ENCODE measurements at places on chromosomes 6 and 20.

DNA sequence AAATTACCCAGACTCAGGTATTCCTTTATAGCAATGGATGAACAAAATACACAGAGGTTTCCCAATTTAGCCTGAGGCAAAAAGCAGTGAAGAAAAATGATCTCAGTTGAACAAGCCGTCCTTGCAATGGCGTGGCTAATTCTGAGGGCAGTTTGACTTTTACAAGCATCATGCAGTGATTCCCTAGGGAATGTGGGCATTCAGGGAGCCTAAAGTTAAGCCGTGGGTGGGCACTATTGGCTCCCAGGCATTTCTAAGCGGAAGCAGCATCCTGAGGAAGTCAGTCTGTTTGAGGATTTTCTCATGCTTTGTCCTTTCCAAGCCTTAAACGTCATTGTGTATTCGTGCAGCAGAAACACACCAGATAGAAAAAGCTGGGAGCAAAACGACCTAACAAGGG, 133.9 kb downstream of the MYLK4 start:
- no peak for DNase-seq

- DNase-seq, result no peak
Observed at GRCh38 chr6:75349262-75349984, 64.8 kb upstream of the TMEM30A start.

GRCh38 chr6:44514576-44515193, 127.2 kb downstream of the CDC5L start:
- DNase-seq, result no peak

DNA sequence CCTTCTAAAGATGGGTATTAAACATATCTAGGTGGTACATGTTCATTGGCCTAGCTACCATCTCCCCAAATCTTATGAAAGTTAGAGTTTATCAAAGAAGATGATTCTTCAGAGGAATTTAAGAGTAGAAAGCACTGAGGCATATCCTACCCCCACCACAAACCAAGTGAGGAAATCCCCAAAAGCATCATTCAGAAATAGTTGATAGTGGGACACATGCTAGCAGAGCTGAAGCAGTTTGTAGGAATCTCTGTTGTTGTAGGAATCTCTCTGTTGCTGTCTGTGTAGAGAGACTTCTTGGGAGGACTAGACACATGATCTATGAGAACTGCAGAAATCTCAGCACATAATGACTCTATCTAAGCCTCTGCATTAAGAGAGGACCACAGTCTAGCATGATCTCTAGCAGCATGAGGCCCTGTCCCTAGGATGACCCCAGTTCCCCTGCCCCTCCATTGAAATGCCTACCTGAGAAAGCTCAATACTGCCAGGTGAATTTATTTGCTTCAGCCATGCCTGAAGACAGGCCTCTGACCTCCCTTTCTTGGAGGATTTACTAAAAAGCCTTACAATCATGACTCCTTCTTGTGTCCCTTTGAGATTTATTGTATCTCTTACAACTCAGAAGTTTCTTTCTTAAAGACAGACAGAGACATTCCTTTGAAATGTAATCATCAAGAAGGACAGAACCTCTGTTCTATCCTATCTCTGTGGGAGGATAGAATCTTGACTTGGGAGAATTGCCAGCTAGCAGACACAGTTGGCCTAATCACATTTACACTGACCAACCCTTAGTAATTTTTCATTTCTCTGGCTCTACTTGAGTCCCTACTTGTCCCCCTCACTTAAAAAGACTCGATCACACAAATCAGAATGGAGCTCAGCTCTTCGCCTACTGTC, 582.4 kb downstream of the PHF3 start:
- DNase-seq, result no peak

GRCh38 chr6:52493669-52494068, 73.5 kb downstream of the EFHC1 start:
- no peak for DNase-seq

- no peak for DNase-seq
Observed at GRCh38 chr20:10837901-10838300, 164.1 kb upstream of the JAG1 start.

GRCh38 chr6:36598739-36599318, 4.7 kb downstream of the SRSF3 start:
- no peak for DNase-seq

DNA sequence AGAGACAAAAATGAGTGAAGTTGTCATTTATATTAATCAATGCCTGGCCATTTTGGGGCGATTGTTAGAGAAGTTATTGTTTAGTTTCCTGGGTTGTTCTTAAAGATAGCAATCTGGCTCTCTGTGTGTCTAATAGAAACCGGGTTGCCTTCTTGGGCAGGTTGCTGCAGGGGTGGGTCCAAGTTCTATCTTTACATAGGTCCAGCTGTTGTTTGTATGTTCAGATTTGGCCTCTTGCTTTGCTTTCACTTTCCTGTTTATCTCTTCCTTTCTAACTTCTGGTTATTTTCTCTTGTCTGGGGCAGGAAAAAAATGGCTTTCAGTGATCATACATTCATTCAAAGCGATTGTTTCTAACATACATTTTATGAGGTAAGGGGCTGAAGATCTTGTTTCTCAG, 128.4 kb upstream of the NOX3 start:
- no peak for DNase-seq

GRCh38 chr6:15682965-15683822, 20.4 kb upstream of the DTNBP1 start:
- DNase-seq, result no peak

GRCh38 chr6:82988930-82989351, 76.7 kb downstream of the UBE3D start:
- no peak for DNase-seq

GRCh38 chr20:63342561-63343459, 18.3 kb downstream of the CHRNA4 start:
- no peak for DNase-seq

- no peak for DNase-seq
Observed at GRCh38 chr20:41654292-41654691, 36.1 kb upstream of the CHD6 start.

GRCh38 chr6:161486361-161487216, 212.7 kb upstream of the AGPAT4 start:
- DNase-seq, result no peak

- no peak for DNase-seq
Observed at GRCh38 chr6:95658886-95659285, 81.6 kb downstream of the MANEA start.

GRCh38 chr6:21222656-21223055, 370.9 kb upstream of the SOX4 start:
- no peak for DNase-seq

GRCh38 chr20:24737212-24737850, 211.7 kb upstream of the CST7 start:
- DNase-seq, result no peak

- DNase-seq, result no peak
Observed at GRCh38 chr6:19432966-19433498, 404.1 kb upstream of the ID4 start.

DNA sequence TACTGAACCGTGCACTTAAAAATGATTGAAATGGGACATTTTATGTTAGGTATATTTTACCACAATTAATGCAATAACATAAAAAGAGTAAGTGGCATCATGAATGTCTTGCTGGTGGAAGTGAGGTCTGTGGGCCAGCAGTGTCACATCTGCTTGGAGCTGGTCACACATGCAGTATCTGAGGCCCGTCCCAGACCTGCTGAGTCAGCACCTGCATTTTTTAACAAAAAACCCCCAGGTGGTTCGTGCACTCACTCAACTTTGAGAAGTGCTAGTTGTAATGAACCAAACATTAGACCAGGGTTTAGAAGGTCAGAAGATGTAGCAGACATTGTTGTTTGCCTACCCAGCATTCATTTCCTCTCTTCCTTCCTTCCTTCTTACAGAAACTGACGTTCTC, 21.0 kb downstream of the BANF2 start:
- no peak for DNase-seq

GRCh38 chr6:132401618-132402285, 477 bp upstream of the MOXD1 start:
- DNase-seq, result no peak

DNA sequence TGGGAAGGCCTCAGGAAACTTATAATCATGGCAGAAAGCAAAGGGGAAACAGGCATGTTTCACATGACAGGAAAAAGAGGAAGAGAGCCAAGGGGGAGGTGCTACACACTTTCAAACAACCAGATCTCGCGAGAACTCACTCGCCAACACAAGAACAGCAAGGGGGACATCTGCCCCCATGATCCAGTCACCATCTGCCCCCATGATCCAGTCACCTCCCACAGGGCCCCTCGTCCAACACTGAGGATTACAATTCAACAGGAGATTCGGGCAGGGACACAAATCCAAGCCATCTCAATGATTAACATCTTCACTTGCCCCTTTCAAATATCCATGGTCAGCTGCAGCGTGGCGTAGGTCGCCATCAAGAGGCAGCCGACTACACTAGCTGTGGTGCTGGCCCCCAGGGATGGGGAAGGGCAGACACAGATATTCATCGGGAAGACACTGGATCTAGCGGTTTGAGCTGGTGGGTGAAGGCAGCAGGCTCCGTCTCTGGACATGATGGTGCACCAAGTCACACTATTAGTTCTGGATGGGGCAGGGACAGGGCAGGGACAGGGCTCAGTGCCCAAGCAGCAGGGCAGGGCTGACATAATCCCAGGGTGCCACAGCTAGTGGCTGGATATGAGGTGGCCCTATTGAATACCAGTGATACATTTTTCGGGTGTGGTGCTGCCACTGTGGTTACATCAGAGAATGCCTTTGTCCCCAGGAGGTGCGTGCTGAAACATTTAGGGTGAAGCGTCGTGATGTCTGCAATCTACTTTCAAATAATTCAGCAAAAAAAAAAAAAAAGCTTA, 31.6 kb downstream of the TUBB2B start:
- no peak for DNase-seq

DNA sequence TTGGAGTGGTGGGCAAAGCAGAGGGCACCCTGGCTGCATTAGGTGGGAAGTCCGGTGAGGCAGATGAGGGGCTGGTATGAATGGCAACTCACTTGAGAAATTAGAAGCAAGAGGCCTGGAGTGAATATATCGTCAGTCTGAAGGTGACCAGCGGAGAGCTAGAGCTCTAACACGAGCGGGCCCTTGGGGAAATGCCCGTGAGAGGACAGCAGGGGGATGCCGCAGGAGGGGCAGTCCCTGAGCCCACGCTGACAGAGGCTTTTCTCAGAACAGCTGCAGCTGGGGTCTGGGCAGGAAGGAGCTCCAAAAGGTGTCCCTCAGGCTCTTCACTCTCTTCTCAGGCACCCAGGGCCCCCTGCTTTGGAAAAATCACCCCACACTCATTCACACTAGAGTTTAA, 32.0 kb upstream of the CD93 start:
- no peak for DNase-seq

Data from activated gamma-delta T cell treated with Interleukin-2 at 50 U/mL for 16 hours (primary cell).